Spleen (tissue), 13 donors: ENCODE measurements at places on chromosomes 12 and 14. TPM values are rescaled to one million over a fixed set of nuclear protein-coding genes. Genes with fewer than 3 reads are reported as not detected.
A peak's percentile ranks its signal among the peaks of the same experiment; 100 is the strongest.

GRCh38 chr14:63308723-63309317 is 9.9 kb downstream of the GPHB5 start:
- no peak for DNase-seq

IGFBP6 gene
- total RNA-seq: 54.4 TPM

- DNase-seq: no peak
These were observed 78.3 kb downstream of the BAZ1A start for GRCh38 chr14:34796902-34797301.

CMTM5 gene
- total RNA-seq: 13.0 TPM

PRH2 gene
- total RNA-seq: not detected

- no peak for DNase-seq
These were observed 59.3 kb downstream of the ABCC9 start for GRCh38 chr12:21881965-21882364.

DAO gene
- not detected for total RNA-seq

GRCh38 chr14:91138511-91139359 is 24.9 kb downstream of the DGLUCY start:
- peak; percentile 28 for DNase-seq

KRT72 gene
- total RNA-seq: 0.63 TPM

DNA sequence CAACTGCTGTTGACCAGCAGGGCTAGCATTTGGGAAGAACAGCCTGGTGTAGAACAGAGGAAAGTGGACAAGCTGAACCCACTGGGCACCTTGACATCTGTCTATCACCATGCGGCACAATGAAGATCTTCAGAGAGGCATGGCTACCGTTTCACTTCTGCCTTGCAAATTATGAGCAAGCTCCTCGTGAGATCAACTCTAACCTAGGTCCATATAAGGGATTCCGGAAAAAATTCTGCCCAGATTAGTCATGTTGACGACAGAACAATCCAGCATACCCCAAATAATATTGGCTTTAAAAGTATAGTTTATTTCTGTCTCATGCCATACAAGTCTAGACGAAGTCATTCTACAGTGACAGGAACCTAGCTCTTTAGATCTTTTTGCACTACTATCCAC is 91.6 kb upstream of the ATF7IP start:
- no peak for DNase-seq

DNA sequence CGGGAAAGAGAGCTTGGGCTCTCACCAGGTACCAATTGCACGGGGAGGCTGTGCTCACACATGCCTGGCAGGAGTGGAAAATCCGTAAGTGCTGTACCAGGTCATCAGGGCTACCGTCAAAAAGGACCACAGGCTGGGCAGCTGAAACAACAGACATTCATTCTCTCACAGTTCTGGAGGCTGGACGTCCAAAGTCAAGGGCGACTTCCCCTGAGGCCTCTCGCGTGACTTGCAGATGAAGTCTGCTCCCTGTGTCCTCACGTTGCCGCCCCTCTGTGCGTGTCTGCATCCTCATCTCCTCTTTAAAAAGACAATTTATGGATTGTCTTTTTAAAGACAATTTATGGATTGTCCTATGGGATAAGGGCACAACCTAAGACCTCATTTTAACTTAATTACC is 73.8 kb upstream of the FZD10 start:
- no peak for DNase-seq

KRT73 gene
- 0.13 TPM for total RNA-seq

GRCh38 chr12:26696048-26696612 is 136.9 kb downstream of the ITPR2 start:
- DNase-seq: no peak

GRCh38 chr12:57894399-57895292 is 46.7 kb upstream of the ATP23 start:
- DNase-seq: no peak

GRCh38 chr14:72677664-72678063 is 216.2 kb downstream of the DPF3 start:
- DNase-seq: no peak

GRCh38 chr12:8045952-8046944 is 13.7 kb downstream of the FOXJ2 start:
- peak; percentile 91 for DNase-seq

GRCh38 chr14:32601906-32602305 is 272.8 kb downstream of the AKAP6 start:
- DNase-seq: no peak

DNA sequence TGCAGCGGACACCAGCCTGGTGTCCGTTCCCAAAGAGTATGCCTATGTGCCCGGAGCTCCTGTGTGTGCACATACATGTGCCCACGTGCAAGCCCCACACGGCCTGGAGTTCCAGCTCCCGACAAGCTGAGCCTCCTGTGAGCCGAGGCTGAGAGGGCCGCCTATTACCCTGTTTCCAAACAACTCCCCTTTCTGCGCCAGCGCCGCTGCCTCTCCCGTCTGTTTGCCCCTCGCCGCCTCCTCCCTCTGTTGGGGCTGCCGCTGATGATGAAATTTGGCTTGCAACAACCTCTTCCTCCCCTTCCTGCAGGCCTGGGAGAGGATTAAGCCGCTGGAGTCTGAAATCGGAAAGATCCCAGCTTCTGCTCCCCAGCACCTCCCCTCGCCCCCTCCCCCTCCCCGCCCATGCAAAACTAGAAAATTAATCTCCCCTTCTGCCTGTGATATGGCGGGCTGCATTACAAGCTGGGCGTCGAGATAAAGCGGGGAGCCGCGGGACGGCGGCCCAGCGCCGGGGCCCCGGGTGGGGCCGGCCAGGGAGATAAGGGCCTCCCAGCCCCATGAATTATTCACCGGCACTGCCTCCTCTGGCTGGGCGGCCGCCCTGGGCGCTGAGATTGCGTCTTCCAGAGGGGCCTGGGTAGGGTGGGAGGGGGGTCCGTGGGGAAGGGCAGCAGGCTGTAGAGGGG is 6.8 kb upstream of the ASIC1 start:
- DNase-seq: peak; percentile 83

- DNase-seq: peak; percentile 72
These were observed at the start of gene ZDHHC22 for GRCh38 chr14:77141214-77142004. Gene ZDHHC22 (minus strand): TSS chr14:77141791. CDS start chr14:77139738, 2,053 bp downstream.

CHST11 gene
- total RNA-seq: 65.1 TPM

KRT7 gene
- 0.73 TPM for total RNA-seq

CCDC38 gene
- 0.34 TPM for total RNA-seq

- DNase-seq: no peak
These were observed 1036.4 kb upstream of the FOXG1 start for GRCh38 chr14:27730204-27730603.

GRCh38 chr12:113443030-113443539 is 20.9 kb downstream of the SDSL start:
- DNase-seq: no peak

DNA sequence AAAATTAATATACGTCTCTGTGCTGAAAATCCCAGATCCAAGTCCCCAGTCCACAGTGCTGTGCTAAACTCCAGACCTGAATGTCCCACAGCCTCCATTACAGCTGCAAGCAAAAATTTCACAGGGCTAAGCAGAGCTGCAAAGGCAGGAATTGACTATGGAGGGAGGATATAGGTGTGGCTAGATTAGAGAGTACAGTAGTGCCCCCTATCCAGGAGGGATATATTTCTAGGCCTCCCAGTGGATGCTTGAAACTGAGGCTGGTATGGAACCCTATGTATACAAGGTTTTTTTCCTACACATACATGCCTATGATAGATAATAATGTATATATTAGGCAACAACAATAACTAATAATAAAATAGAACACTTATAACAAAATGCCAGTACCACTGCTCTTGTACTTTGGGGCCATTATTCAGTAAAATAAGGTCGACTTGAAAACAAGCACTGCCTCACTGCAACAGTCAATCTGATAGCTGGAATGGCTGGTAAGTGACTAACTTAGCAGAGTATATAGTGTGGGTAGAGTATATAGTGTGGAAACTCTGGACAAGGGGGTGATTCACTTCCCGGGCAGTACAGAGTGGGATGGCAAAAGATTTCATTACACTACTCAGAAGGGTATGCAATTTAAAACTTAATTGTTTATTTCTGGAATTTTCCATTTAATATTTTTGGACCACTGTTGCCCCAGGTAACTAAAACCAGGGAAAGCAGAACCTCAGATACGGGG is 82.7 kb downstream of the C14orf132 start:
- DNase-seq: no peak

THTPA gene
- total RNA-seq: 19.2 TPM

GRCh38 chr12:96606644-96607043 is 117.3 kb downstream of the CFAP54 start:
- no peak for DNase-seq

FLRT2 gene
- 35.0 TPM for total RNA-seq
